Activated naive CD8-positive, alpha-beta T cell treated with anti-CD3 and anti-CD28 coated beads, Interleukin-2, amount 10 ng/mL, durations not matched to agents 7 days and 5 days (primary cell): ENCODE measurements at places on chromosomes 2 and 18. TPM values are rescaled to one million over a fixed set of nuclear protein-coding genes. Genes with fewer than 3 reads are reported as not detected.

Gene MZT2B
- 400 TPM for total RNA-seq

DNA sequence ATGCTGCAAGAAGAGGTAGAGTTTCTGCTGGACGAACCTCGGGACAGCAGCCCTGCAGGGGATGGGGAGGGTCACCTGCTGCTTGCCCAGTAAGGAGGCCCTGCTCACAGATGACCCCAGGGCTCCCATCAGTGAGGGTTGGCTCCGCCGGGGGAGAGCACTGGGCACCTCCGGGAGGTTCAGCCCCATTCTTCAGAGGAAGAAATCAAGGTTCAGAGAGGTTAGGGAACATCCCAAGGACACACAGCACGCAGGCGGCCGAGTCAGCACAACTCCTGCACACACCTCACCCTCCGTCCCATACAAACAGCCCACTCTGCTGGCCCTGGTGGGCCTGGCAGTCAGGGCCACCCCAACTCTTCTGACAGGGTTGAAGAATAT lies 11.7 kb upstream of the CCDC74B start:
- H3K36me3 ChIP-seq, result peaks cover 6% of the 10 kb centered on the region
- no peak for DNase-seq
- H3K27me3 ChIP-seq, result no peaks in the 10 kb centered on the region

DNA sequence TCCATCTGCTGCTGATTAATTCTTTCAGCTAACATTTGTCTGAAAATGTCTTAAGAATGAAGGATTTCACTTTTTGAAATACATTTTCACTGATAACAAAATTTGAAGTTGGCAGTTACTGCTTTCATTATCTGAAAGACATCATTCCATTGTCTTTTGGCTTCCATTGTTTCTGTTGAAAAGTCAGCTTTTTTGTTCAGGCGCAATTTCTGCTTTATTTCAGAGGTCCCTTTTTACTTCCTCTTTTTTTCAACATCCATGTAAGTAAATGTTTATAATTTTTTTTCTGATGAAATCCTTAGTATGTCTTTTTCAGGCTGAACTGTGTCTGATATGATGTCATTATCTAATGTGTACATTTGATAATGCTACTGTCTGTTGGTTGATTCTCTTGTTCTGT lies 184.2 kb downstream of the RND3 start:
- no peak overlapping the region for H3K4me3 ChIP-seq
- no peaks in the 10 kb centered on the region for H3K36me3 ChIP-seq
- H3K4me1 ChIP-seq, result no peaks in the 10 kb centered on the region

- no peak overlapping the region for H3K27ac ChIP-seq
- H3K4me3 ChIP-seq, result no peak overlapping the region
- no peak for DNase-seq
Observed at GRCh38 chr2:19812166-19812565, 89.6 kb downstream of the TTC32 start.

Gene ASTL
- 12.2 TPM for total RNA-seq

DNA sequence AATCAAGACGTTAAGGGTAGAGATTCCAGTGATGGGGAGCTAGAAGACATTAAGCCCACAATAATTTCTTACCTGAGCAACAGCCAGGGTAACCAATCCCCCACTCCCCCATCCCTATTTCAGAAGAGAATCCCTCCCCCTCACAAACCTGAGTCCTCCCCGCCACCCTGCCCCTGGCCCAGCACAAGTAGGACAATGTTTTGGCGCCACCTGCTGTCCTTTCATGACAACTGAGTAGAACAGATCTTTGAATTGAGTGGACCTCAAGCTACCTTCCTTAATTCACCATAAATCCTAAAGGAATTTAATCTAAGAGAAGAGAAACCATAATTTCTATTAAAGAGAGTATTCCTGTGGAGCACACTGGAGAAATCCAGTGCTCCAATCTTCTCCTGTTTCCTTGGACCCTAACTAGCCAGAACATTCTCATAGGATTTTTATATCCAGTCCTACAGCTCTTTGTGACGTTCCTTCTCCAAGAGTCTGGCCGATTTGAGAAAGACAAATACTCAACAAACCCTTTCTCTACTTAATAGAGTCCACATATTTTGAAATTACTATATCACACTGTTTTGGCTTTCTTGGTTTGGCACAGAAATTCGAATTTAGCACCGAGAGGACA lies 41.1 kb downstream of the NHEJ1 start:
- H3K27me3 ChIP-seq, result no peaks in the 10 kb centered on the region
- H3K4me3 ChIP-seq, result no peak overlapping the region
- DNase-seq, result peak; percentile 49

GRCh38 chr2:230944757-230945372 lies 19.8 kb upstream of the GPR55 start:
- no peak for DNase-seq
- peak overlapping the region; percentile 70 for H3K4me3 ChIP-seq
- H3K4me1 ChIP-seq, result peaks cover 16% of the 10 kb centered on the region
- H3K27ac ChIP-seq, result no peak overlapping the region
